Right lobe of liver (tissue), 6 donors: ENCODE measurements at places on chromosomes 16 and 17.

DNA sequence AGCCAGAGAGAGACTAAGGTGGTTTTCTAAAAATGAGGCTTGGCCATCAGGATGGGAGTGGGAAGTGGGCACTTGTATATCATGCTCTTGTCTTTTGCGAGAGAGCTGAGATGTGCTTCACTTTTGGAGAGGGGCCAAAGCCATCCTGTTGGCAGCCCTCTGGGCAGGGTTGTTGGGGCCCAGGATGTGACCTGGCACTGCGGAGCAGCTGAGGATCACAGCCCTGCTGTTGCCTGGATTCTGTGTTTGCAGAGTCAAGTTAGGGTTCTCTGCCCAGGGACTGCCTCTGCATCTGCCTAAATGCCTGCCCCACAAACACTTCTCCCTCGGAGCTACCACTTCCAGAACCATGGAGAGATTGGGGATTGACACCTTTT lies 71.2 kb downstream of the PLD6 start:
- DNase-seq = peak; percentile 8

- DNase-seq = no peak
These were observed 658 bp downstream of the CACNG4 start for GRCh38 chr17:66964930-66965800.

- DNase-seq = no peak
These were observed 22.1 kb upstream of the SPNS2 start for GRCh38 chr17:4476511-4477070.

GRCh38 chr17:7026471-7027115 lies 3.7 kb downstream of the BCL6B start:
- no peak for DNase-seq
